ENCODE measurements at places on chromosomes 7 and 10. TPM values are rescaled to one million over a fixed set of nuclear protein-coding genes. Genes with fewer than 3 reads are reported as not detected.

GRCh38 chr7:92155108-92155739 is 20.9 kb upstream of the CYP51A1 start:
- no peaks in the 10 kb centered on the region for H3K27me3 ChIP-seq
- no peak for DNase-seq
- no peak overlapping the region for H3K27ac ChIP-seq
- peaks cover 14% of the 10 kb centered on the region for H3K4me1 ChIP-seq

GRCh38 chr10:3805201-3805790 is 20.3 kb upstream of the KLF6 start:
- peaks cover 29% of the 10 kb centered on the region for H3K4me1 ChIP-seq
- H3K27ac ChIP-seq = peak overlapping the region; percentile 64
- DNase-seq = no peak
- no peaks in the 10 kb centered on the region for H3K27me3 ChIP-seq
- no peak overlapping the region for H3K4me3 ChIP-seq
- H3K36me3 ChIP-seq = no peaks in the 10 kb centered on the region

SPDYE9 gene
- not detected for total RNA-seq

GRCh38 chr7:153581419-153581818 is 470.8 kb upstream of the DPP6 start:
- no peak for DNase-seq
- H3K27me3 ChIP-seq = no peaks in the 10 kb centered on the region
- no peak overlapping the region for H3K4me3 ChIP-seq
- no peaks in the 10 kb centered on the region for H3K4me1 ChIP-seq
- no peak overlapping the region for H3K27ac ChIP-seq
- no peaks in the 10 kb centered on the region for H3K36me3 ChIP-seq

DNA sequence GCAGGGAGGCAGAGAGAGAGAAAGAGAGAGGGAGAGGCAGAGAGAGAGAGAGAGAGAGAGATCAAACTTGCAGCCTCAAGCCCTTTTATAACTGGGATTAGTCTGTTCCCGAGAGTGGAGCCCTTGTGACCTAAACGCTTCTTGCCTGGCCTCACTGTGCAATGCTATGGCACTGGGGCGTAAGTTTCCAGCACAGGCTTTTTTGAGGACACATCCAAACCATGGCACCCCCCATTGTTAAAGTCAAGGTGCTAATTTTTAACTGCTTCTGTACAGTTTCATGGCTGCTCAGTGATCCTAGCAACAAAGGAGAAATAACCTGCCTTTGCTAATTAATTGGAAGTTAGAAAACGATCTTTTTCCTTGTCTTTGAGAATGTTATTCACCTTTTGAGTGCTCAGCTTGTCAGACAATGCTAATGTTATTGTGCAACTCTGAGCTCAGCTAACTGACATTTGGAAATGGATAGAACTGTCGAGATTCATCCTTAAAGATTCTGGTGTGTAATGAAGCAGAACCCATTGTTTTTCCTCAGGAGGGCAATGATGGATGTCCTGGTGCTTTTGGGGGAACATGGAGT is 268.4 kb downstream of the GLRX3 start:
- H3K4me1 ChIP-seq = no peaks in the 10 kb centered on the region
- no peak overlapping the region for H3K4me3 ChIP-seq

PRLHR gene
- not detected for total RNA-seq
